Kidney epithelial cell (primary cell): ENCODE measurements at places on chromosomes 12 and 14.

DNA sequence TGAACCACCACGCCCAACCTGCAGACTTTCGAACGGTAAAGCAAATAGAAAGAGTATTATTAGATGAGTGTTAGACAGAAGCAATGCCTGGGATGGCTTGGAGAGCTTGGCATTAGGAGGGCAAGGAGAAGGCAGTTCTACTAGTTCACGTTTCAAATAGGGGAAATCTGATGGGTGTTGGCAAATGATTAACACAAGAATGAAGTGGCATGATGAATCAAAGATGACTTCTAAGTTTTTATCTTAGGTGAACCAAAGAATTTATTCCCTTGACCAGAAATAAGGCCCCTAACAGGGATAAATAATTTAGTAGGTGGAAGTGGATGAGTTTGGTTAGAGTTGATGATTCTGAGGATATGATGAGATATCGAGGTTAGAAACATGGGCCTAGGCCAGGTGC lies 38.5 kb downstream of the DRAM1 start:
- no peak for DNase-seq

DNA sequence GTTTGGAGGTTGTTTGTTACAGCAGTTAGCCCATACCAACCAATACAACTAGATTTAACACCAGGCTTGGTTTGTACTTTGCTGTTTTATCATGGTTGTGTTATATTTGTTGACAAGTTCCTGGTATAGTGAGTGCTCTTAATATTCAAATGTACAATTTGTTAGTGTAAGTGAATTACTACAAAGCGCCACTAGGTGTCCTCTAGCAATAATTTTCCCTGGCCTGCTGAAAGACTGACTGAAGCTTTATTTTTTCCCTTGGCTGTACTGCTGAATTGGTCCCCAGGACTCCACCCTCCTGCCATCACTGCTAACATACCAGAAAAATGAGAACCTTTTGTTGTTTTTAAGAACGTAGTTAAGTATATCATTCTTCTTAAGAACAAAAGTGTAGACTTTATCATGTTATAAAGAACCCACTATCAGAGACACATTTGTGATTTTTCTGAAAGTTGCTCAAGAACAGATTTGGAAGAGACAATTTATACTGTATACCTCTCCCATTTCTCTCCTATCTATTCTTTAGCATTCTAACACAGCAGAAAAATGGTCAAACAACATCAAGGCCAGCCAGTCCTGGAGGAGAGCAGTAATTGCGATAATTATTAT lies 75.3 kb upstream of the FAR2 start:
- DNase-seq, result no peak

GRCh38 chr14:37900561-37900960 lies 305.1 kb downstream of the TTC6 start:
- no peak for DNase-seq

DNA sequence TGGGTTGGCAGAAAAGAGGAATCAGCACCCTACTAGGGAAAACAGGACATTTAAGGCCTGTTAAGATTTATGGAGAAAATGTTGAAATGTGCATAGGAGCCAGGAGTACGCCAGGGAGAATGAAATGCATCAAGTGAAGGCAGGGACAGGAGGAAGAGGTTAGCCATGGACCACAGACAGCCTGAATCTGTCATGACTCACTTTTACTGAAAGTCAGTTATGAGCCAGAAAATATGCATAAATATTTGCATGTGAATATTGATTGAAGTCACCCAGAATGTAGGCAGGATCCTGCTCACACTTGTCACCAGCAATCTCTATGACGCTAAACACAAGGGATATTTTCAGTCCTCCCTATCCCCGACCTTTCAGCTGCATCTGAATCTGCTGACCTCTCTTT lies 25.1 kb upstream of the CDK17 start:
- no peak for DNase-seq

DNA sequence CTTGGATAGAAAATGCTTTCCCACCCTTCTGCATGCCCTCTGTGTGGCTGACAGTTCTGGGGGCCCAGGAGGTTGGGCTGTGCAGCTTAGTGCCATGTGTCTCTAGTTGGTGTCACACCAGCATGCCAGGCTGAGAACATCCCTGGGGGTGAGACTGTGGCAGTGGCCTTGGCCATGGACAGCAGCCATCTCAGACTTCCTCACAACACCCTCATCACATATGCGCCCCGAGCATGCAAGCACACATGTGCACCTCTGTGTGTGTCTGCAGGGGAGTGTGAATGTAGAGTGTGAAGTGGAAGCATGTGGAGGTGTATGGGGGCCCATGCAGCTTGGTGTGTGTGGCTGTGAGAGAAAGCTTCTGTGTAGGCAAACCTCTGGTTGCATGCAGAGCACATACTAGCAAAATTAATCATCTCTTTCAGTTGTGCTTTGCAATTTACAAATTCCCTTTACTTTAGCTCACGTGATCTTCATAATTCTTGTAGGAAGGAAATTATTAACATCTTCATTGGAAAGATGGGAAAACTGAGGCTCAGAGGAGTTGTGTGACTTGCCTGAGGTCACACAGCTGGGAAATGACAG lies 8.4 kb downstream of the ASIC1 start:
- DNase-seq, result no peak

- no peak for DNase-seq
These were observed 188.0 kb upstream of the SLC16A7 start for GRCh38 chr12:59407799-59408198.

- DNase-seq, result no peak
These were observed 31.8 kb downstream of the SLC8B1 start for GRCh38 chr12:113302886-113303640.

- DNase-seq, result no peak
These were observed 123.7 kb upstream of the PDZRN4 start for GRCh38 chr12:41064411-41064810.

- no peak for DNase-seq
These were observed 231.2 kb upstream of the PLEKHG7 start for GRCh38 chr12:92471551-92471950.

- no peak for DNase-seq
These were observed 25.5 kb upstream of the KCNJ8 start for GRCh38 chr12:21800011-21800410.

GRCh38 chr12:19633194-19633593 lies 193.9 kb downstream of the AEBP2 start:
- DNase-seq, result no peak

DNA sequence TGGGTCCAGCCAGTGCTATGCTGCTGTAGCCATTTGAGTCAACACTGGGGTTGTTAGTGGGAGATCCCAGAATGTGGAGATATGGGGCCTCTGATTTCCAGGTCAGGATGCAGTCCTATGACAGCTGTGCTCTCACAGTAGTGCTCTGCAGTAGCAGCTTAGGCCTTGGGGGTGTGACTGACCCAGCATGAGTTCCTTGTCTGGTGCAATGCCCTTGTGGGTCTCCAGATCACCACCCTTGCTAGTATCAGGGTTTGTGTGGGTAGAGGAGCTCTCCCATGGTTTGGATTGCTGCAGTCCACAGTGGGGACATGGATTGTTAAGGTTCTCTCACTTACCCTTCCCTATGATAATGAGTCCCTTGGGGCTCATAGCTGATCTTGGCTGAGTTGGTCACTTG lies 113.7 kb downstream of the RAD51B start:
- no peak for DNase-seq
